ENCODE measurements at places on chromosomes 7 and 10.
A peak's percentile ranks its signal among the peaks of the same experiment; 100 is the strongest.

DNA sequence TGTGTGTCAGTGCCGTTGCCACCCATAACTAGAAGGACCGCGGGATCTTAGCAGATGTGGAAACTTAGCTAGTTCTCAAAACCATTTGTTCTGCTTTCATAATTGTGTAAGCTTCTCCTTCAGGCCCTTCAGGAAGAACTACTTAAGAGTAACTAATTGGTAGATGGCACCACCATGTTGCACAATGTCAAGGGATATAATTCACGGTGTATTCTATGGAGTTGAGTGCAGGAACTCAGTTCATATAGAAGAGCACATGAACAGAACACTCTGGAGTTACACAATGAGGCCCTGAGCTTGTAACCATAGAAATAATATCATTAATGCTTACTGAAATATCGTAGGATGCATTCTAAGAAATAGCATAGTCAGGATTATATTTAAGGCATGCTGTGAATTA, 126.5 kb upstream of the GAD2 start:
- no peak overlapping the region for H3K4me3 ChIP-seq
- no peaks in the 10 kb centered on the region for H3K4me1 ChIP-seq
- H3K27ac ChIP-seq = no peak overlapping the region

DNA sequence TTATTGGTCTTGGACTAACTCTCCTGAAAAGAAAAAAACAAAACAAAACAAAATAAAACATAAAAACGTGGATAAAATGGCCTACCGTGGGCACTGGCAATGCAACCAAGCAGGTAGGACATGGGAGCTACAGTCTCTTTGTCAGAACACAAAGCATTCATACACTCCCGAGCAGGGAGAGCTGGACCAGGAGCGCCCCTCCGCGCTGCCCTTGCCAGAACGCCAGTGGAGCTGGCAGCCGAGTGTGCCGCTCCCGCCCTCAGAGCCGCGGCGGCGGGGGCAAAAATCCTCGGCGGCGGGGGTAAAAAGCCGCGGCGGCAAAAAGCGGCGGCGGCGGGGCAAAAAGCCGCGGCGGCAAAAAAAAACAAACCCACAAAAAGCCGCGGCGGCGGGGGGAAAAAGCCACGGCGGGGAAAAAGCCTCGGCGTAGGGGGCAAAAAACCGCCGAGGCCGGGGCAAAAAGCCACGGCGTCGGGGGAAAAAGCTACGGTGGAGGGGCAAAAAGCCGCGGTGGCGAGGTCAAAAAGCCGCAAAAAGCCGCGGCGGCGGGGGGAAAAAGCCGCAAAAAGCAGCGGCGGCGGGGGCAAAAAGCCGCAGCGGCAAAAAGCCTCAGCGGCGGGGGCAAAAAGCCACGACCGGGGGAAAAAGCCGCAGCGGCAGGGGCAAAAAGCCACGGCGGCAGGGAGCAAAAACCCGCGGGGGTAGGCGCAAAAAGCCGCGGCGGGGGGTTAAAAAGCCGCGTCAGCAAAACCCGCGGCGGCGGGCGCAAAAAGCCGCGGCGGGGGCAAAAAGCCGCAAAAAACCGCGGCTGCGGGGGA, 418.1 kb downstream of the ZNF716 start:
- H3K27ac ChIP-seq = no peak overlapping the region
- DNase-seq = no peak
- no peaks in the 10 kb centered on the region for H3K27me3 ChIP-seq
- H3K36me3 ChIP-seq = no peaks in the 10 kb centered on the region
- H3K4me1 ChIP-seq = no peaks in the 10 kb centered on the region

- peak; percentile 28 for DNase-seq
- peaks cover 86% of the 10 kb centered on the region for H3K27me3 ChIP-seq
- no peak overlapping the region for H3K4me3 ChIP-seq
- no peak overlapping the region for H3K27ac ChIP-seq
- no peaks in the 10 kb centered on the region for H3K4me1 ChIP-seq
Measured at GRCh38 chr10:13536674-13537366, 8.0 kb upstream of the BEND7 start.

DNA sequence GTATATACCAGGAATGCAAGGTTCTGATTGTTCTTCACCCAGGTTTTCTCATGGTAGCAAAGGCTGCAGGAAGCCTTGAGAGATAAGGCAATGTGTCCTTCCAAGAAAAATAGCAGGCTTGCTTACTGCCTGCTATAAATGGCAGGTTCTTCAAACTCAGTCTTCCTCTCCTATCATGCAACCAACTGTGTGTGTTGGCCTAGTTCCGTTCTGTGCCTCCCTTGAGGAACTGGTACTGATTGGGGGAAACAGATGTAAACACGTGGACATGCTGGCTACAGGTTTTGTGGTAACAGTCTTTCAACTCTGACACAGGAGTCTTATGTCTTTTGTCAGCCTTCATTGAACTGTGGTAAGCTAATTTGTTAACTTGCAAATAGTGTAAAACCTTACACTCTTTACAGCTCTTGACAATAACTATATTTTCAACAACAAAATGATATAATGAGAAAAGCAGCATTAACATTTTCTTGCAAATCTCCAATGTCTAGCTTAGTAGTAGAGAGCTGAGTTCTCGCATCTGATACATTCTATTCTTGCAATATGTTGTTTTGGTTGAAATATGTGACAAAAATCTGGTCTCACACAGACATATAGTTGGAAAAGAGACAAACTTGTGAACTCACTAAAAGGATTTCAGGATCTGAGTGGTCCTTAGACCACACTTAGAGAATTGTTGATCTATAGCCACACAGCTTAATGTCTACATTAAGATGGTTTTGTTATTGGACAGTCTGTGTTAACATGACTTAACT, 54.7 kb upstream of the LSM8 start:
- no peak overlapping the region for H3K4me3 ChIP-seq
- no peaks in the 10 kb centered on the region for H3K36me3 ChIP-seq
- no peaks in the 10 kb centered on the region for H3K27me3 ChIP-seq

GRCh38 chr7:129784437-129784782, 168.3 kb downstream of the UBE2H start:
- peaks cover 9% of the 10 kb centered on the region for H3K4me1 ChIP-seq
- no peak for DNase-seq
- H3K27me3 ChIP-seq = no peaks in the 10 kb centered on the region

GRCh38 chr7:24654305-24654704, 81.1 kb downstream of the PALS2 start:
- no peaks in the 10 kb centered on the region for H3K4me1 ChIP-seq
- H3K36me3 ChIP-seq = peaks cover 6% of the 10 kb centered on the region
- DNase-seq = no peak
- no peak overlapping the region for H3K27ac ChIP-seq
- no peak overlapping the region for H3K4me3 ChIP-seq

GRCh38 chr10:110005719-110006118, 2.1 kb upstream of the ADD3 start:
- H3K4me3 ChIP-seq = no peak overlapping the region
- H3K4me1 ChIP-seq = peaks cover 18% of the 10 kb centered on the region
- H3K36me3 ChIP-seq = no peaks in the 10 kb centered on the region
- DNase-seq = no peak
- no peak overlapping the region for H3K27ac ChIP-seq

DNA sequence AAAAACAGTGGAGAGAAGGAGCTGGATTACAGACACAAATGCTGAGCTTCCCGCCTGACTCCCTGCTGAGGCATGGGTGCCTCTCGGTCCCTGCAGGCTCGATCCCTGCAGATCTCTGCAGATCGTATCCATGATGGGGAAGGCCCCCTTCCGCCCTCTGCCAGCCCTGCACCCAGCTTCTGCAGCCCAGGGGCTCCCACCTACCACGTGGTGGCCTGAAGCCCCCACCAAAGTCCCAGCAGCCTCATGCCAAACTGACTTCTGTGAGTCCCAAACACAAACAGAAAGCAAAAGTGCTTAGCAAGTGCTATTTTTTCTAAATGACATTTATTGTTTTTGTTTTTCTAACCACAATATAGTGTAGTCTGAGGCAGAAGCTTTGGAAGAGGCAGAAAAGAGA, 127.1 kb upstream of the CHST15 start:
- no peaks in the 10 kb centered on the region for H3K4me1 ChIP-seq
- no peaks in the 10 kb centered on the region for H3K36me3 ChIP-seq
- no peak overlapping the region for H3K27ac ChIP-seq
- no peak overlapping the region for H3K4me3 ChIP-seq
- no peaks in the 10 kb centered on the region for H3K27me3 ChIP-seq
- DNase-seq = no peak

GRCh38 chr7:107392830-107393229, 77.0 kb upstream of the GPR22 start:
- H3K4me1 ChIP-seq = no peaks in the 10 kb centered on the region
- H3K4me3 ChIP-seq = no peak overlapping the region
- DNase-seq = no peak
- H3K27ac ChIP-seq = no peak overlapping the region
- no peaks in the 10 kb centered on the region for H3K27me3 ChIP-seq
- no peaks in the 10 kb centered on the region for H3K36me3 ChIP-seq

- H3K4me3 ChIP-seq = no peak overlapping the region
- no peak for DNase-seq
- no peaks in the 10 kb centered on the region for H3K4me1 ChIP-seq
Measured at GRCh38 chr7:146636581-146636980, 520.0 kb downstream of the CNTNAP2 start.

DNA sequence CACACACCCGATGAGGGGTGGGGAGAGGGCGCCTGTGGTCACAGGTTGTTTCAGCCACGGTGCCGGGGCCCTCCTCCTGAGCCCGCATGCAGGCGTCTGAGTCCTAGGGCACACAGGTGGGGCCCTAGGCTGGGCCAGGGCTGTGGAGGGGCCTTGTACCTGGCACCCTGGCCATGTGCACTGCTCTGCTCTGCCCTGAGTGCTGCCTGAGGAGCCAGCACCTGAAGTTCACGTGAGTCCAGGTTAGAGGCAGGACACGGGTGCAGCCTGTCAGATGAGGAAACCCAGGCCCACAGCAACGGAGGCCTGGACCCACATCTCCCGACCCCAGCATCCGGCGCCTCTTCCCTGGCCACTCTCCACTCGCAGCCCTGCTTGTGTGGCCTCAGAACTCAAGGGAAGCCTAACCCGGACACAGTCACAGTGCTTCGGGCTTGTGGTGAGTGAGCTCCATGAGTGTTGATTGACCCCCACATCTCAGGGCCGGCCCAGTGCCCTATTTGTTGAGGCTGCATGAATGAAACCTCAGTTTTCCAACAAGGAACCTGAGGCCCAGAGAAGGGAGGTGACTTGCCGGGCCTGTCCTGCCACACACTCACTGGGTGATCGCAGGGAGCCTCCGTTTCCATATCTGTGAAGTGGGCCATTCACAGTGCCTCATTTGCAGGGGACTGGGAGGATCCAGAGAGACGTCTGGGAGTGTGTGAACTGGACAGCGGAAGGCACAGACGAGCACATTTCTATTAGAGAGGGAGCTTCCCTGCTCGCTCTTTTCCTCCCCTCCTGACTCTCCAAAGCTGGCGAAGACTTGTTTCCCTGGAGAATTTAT, 39.6 kb downstream of the PPIF start:
- H3K36me3 ChIP-seq = no peaks in the 10 kb centered on the region
- no peaks in the 10 kb centered on the region for H3K4me1 ChIP-seq
- no peak overlapping the region for H3K4me3 ChIP-seq
- no peak overlapping the region for H3K27ac ChIP-seq

GRCh38 chr7:142477079-142477651, 219.3 kb upstream of the PRSS58 start:
- no peak overlapping the region for H3K27ac ChIP-seq
- H3K4me1 ChIP-seq = peaks cover 16% of the 10 kb centered on the region
- H3K4me3 ChIP-seq = no peak overlapping the region
- no peaks in the 10 kb centered on the region for H3K27me3 ChIP-seq

DNA sequence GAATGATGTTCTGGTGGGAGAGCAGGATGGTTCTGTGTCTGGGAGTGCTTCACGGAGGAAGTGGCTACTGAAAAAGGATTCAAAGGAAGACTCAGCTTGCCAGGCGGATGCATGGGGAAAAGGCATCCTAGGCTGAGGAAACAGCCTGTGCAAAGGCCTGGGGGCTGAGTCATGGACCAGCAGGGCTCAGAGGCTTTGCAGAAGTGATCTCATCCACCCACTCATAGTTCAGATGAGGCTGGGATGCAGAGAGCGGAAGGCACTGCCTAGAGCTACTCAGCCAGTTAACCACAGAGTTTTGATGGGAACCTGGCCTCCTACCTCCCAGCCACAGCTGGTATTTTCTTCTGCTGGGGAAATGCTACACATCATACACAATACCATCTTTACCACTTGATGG, 15.8 kb upstream of the ADAMTS14 start:
- no peaks in the 10 kb centered on the region for H3K36me3 ChIP-seq
- DNase-seq = peak; percentile 78
- peak overlapping the region; percentile 47 for H3K27ac ChIP-seq
- peaks cover 15% of the 10 kb centered on the region for H3K4me1 ChIP-seq
- no peak overlapping the region for H3K4me3 ChIP-seq
- H3K27me3 ChIP-seq = no peaks in the 10 kb centered on the region
